Left ventricle myocardium superior (tissue), 1 donor: ENCODE measurements at places on chromosomes 12 and 14. TPM values are rescaled to one million over a fixed set of nuclear protein-coding genes. Genes with fewer than 3 reads are reported as not detected.

- DNase-seq, result no peak
Observed at GRCh38 chr12:40336573-40337199, 111.9 kb downstream of the LRRK2 start.

GRCh38 chr12:88559772-88560171, 20.5 kb downstream of the KITLG start:
- DNase-seq, result no peak

- DNase-seq, result no peak
Observed at GRCh38 chr12:102609996-102610395, 129.6 kb upstream of the IGF1 start.

GRCh38 chr12:10175846-10176636, 2.8 kb upstream of the TMEM52B start:
- no peak for DNase-seq

- DNase-seq, result no peak
Observed at GRCh38 chr12:75944905-75945432, 86.6 kb downstream of the PHLDA1 start.

GRCh38 chr12:14171106-14171505, 189.7 kb upstream of the GRIN2B start:
- DNase-seq, result no peak

DNA sequence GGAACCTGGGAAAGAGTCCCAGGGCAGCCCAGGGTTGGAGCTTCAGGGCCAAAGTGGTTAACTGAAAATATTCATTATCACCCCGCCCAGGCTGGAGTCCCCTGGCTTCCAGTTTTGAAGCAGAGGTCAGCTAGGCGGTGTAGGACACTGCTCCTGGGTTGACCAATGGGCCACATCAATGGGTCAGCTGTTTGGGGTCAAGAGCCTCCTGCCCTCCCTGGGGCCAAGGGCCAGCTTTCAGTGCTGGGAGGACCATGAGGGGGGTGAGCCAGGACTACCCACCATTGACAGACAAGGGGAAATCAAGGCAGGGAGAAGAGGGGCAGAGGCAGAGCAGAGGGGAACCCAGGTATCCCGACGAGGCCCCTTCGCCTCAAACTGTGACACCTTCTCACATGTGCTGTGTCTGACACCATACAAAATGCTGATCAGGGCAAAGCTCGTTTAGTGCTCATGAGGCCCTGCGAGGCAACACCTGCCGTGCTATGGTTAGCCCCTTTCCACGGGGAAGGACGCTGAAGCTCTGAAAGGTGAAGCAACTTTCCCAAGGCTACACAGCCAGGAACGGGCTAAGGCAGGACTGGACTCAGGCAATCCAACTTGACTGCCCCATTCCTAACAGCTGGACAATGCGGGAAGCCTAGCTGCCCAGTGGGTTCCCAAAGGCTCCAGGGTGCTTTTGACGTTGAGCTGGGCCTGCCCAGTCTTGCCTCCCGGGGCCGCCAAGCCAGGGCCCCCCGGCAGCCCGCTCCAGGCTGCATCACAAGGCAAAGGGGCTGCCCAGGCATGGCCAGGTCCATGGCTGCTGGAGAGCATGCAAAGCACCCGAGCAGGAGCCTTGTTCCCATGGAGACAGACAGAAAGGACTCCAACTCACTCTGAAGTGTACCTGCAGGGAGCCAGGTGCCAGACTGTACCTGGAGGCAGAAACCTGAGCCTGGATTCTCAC, 2.0 kb downstream of the SYNE3 start:
- DNase-seq, result no peak

- DNase-seq, result no peak
Observed at GRCh38 chr14:95055318-95055717, 102.0 kb downstream of the DICER1 start.

GRCh38 chr12:45934956-45935355, 55.4 kb downstream of the SCAF11 start:
- no peak for DNase-seq

GRCh38 chr12:108597559-108598471, at the start of gene TMEM119:
TMEM119 (minus strand) TSS chr12:108598084; CDS start chr12:108592383, 5,701 bp downstream.
- peak; percentile 49 for DNase-seq

GRCh38 chr14:100222224-100223093, 16.5 kb upstream of the YY1 start:
- no peak for DNase-seq

DNA sequence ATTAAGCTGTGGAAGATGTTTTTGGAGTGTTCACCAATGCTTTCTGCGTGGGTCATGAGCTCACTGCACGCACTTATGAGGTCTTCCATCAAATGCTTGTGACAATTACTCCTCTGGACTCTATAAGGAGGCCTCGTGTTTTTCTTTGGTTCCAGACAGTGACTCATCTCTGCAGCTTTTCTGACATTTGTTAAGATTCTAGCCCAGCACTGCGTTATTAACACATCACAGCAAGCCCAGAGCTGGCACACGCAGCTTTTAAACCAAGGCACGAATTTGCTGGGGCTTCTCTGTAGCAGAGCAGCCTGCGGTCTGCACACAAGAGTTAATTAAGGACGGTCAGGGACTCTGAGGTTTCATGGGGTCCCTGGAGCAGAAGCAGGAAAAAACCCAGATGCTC, 16.9 kb downstream of the MEG3 start:
- no peak for DNase-seq

DNA sequence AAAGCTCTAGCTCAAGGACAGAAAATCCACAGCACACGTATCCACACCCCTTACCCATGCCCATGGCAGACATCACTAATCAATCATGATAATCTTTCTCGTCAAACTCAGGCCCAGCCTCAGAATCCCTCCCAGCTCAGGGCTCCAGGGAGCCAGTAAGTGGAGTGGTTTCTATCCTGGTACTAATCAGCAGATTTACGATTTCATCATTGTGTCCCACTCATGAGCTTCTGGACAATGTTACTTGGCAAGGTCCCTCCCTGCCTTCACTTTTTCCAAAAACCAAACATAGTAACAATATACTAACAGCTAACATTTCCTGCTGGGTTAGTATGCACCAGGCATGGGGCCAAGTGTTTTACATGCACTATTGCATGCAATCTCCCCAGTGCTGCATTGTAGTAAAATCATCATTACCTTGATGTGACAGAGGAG, 45.8 kb upstream of the NCOR2 start:
- DNase-seq, result no peak

- DNase-seq, result peak; percentile 25
Observed at GRCh38 chr12:124461851-124462623, 105.4 kb downstream of the NCOR2 start.

GRCh38 chr12:93169536-93169935, 208.2 kb upstream of the NUDT4 start:
- no peak for DNase-seq

DNA sequence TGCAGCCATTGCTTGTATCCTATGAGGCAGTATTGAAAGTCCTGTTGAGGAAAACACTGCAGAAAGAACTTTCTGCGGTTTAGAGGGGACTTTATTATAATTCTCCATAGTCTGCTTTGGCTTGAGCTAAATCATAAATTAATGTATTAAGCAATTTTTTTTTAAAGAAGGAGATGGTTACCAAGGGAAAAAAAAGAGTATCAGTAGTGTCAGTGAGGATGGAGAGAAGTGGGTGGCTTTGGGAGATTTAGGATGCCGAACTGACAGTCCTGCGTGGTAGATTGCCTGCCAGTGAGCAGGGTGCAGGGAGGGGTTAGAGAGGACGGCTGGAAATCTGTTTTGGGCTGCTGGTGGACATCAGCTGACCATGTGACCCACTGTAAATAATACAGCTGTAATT, 96.8 kb downstream of the MYRFL start:
- no peak for DNase-seq

DNA sequence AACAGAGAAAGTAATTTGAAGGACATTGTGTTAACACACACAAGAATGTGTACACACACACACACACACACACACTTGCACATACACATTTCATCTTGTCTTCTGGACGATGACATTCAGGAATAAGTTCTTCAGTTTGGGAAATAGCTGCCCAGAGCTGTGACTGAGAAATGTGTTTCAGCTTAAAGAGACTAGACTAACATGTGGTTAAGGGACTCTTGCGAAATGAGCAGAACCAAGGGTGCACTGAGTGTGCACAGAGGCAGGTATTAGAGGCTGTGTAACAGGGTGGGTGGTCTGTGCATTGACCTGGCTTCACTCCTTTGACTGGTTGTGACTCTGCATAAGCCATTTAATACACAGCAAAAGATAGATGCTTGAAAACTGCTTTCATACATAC, 29.4 kb upstream of the KCNA5 start:
- no peak for DNase-seq

DNA sequence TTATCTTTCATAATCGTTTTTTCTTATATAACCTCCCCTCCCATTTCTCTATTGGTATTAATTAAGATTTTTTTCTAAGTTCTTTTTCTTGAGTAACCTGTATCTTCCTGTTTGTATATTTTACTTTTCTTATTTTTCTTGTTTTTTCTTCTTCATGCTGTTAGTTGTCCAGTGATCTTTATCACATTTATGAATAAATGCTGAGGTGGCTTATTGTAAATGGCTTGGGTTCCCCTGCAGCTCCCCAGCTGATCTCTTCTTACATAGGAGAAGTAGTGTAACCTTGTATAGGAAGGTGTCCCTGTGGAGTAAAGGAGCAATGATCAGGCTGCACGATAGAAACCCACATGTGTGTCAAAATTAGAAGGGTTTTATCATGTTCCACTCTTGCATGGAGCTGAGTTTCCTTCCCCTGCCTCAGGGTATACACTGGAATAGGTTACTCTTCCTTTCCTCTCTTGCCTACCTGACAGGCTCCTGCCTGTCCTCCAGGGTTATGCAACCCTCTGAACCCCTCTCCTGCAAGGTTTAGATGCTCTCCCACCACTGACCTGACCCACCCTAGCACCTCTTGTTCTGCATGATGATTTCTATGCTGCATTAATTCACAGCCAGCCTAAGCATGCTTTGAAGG, 334.8 kb upstream of the RGS6 start:
- DNase-seq, result no peak

- no peak for DNase-seq
Observed at GRCh38 chr14:72123755-72124154, 191.5 kb downstream of the RGS6 start.

DNA sequence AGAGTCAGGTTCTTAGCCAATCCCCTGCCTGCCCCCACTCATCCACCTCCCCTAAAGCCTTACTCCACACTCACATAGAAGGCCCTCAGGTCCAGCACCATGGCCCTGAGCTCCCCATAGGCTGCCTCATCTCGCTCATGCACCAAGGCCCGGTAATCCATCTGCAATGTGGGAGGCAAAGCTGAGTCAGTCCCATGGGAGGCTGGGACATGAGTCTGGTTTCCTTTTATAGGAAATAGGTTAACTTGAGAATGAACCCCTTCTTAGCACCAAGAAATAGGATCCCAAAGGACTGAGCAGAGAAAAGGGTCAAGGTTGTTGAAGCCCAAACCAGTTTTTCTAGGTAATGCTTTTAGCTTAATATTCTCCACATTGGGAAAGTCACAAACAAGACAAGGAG, 2.1 kb upstream of the EMC9 start:
- DNase-seq, result no peak

DNA sequence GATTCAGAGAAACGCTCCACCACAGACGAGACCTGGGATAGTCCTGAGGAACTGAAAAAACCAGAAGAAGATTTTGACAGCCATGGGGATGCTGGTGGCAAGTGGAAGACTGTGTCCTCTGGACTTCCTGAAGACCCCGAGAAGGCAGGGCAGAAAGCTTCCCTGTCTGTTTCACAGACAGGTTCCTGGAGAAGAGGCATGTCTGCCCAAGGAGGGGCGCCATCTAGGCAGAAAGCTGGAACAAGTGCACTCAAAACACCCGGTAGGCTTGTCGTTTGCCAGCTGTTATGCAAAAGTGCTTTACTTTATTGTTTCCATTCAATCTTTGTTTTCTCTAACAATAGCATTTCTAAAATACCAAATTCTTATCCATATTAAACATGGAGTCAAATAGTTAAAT, 287.3 kb downstream of the NAV3 start:
- DNase-seq, result no peak

GRCh38 chr14:27392153-27392552, 794.3 kb upstream of the NOVA1 start:
- DNase-seq, result no peak

DNA sequence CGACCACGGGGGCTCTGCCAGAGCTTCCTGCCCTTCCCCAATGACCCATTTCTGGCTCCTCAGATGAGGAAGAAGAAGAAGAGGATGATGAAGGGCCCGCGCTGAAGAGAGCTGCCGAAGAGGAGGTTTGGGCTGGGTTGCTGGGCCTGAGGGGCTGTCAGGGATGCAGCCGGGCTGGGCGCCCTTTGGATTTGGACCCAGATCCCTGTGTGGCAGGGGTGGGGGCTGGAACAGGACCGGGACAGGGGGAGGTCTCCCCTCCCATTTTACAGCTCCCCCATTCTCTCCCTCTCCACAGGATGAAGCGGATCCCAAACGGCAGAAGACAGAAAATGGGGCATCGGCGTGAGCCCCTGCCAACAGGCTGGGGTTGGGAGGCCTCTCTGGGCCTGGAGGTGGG, 2.2 kb upstream of the LAG3 start:
- peak; percentile 23 for DNase-seq

DNA sequence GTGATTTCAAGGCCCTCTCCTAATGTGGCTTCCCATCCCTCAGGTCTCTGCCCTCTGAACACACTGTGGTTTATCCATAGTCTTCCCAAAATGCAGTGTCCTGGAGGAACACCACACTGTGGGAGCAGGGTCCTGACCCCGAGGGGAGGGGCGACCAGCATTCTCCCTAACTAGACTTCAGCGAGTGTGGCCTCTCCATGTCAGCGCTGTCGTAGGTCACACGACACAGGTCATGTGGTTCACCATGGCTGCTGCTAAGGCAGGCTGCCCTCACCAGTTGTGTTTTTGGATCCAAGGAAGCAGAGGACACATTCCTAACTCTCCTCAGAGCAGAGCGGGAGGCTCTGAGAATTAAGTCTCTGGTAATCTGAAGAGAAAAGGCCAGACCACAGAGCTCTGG, 50.5 kb downstream of the SSH1 start:
- no peak for DNase-seq

RNASE2 gene
- 2.9 TPM for total RNA-seq

LMO3 gene
- total RNA-seq, result 2.6 TPM

AJUBA gene
- 12.4 TPM for total RNA-seq

TIGAR gene
- 14.4 TPM for total RNA-seq

FAM234B gene
- 1.8 TPM for total RNA-seq

C12orf50 gene
- total RNA-seq, result not detected
